Kidney (tissue), 22 donors: ENCODE measurements at places on chromosomes 2 and 18. TPM values are rescaled to one million over a fixed set of nuclear protein-coding genes. Genes with fewer than 3 reads are reported as not detected.

Gene EFEMP1
- total RNA-seq: 171 TPM

Gene MLPH
- 9.6 TPM for total RNA-seq

Gene ADAM17
- total RNA-seq: 29.9 TPM

Gene CABLES1
- 40.5 TPM for total RNA-seq

Gene TNFRSF11A
- total RNA-seq: 5.4 TPM

Gene TSGA10
- total RNA-seq: 16.1 TPM

Gene ABCG5
- total RNA-seq: not detected

Gene COBLL1
- total RNA-seq: 205 TPM

Gene RUFY4
- 0.69 TPM for total RNA-seq

Gene COLEC12
- 7.4 TPM for total RNA-seq

Gene NIF3L1
- total RNA-seq: 24.6 TPM

Gene UGT1A4
- total RNA-seq: 1.1 TPM

Gene C2orf66
- not detected for total RNA-seq

Gene CCDC102B
- 6.8 TPM for total RNA-seq

Gene CD28
- 4.7 TPM for total RNA-seq
